ENCODE measurements at places on chromosomes 2 and 18. TPM values are rescaled to one million over a fixed set of nuclear protein-coding genes. Genes with fewer than 3 reads are reported as not detected.

Gene UGT1A6
- 0.52 TPM for total RNA-seq

Gene AQP12A
- 0.97 TPM for total RNA-seq

GRCh38 chr2:195677884-195678283 is 20.9 kb downstream of the SLC39A10 start:
- H3K27me3 ChIP-seq: no peaks in the 10 kb centered on the region
- no peak for DNase-seq

- peaks cover 41% of the 10 kb centered on the region for H3K4me1 ChIP-seq
- DNase-seq: no peak
- H3K27me3 ChIP-seq: no peaks in the 10 kb centered on the region
- no peak overlapping the region for H3K4me3 ChIP-seq
- no peak overlapping the region for H3K27ac ChIP-seq
Observed at GRCh38 chr2:8630676-8631464, 51.0 kb upstream of the ID2 start.

GRCh38 chr18:1464444-1465217 is 560.0 kb downstream of the ADCYAP1 start:
- H3K4me3 ChIP-seq: no peak overlapping the region
- H3K4me1 ChIP-seq: no peaks in the 10 kb centered on the region
- H3K36me3 ChIP-seq: no peaks in the 10 kb centered on the region
- H3K27me3 ChIP-seq: peaks cover 2% of the 10 kb centered on the region
- no peak overlapping the region for H3K27ac ChIP-seq

All from type B pancreatic cell (in vitro differentiated cells).